ENCODE measurements at places on chromosomes 12 and 14. TPM values are rescaled to one million over a fixed set of nuclear protein-coding genes. Genes with fewer than 3 reads are reported as not detected.

Gene IFNG-AS1
- not detected for total RNA-seq

Gene MOAP1
- 11.4 TPM for total RNA-seq

Gene C1S
- total RNA-seq, result 658 TPM

Gene PIANP
- total RNA-seq, result not detected

Gene ERP27
- total RNA-seq, result not detected

Gene INHBE
- total RNA-seq, result 12.7 TPM

Gene KLRC2
- total RNA-seq, result not detected

Gene USP44
- 13.8 TPM for total RNA-seq

Gene ADCY6
- 43.7 TPM for total RNA-seq

Gene PPFIA2
- 2.2 TPM for total RNA-seq

Gene P2RX4
- 30.4 TPM for total RNA-seq

Gene CLEC4C
- total RNA-seq, result not detected

Gene RNASE4
- 29.1 TPM for total RNA-seq

Measured in smooth muscle cell of bladder (primary cell).